GM04503 (cell line): ENCODE measurements at places on chromosomes 7 and 10.

GRCh38 chr7:1014681-1015080, 29.7 kb upstream of the GPR146 start:
- DNase-seq = no peak

DNA sequence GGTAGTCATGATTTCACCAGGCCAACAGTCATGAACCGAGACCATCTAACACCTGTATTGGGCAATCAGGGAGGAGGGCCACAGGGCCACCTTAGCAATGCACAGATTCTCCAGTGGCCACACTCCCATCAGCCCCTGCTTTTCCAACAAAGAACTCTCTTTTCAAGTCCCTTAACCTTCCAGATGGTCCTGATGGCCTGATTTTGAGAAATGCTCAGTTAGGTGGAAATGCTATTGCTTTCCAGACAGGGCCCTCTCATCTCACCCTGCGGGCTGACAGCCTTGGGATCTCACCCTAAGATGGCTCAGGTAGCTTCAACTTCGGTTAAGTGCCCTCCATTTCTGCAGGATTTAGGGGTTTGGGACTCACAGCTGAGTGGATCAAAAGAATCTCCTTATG, 131.9 kb upstream of the PRR15 start:
- no peak for DNase-seq

GRCh38 chr7:98312201-98312600, 30.7 kb downstream of the BRI3 start:
- DNase-seq = no peak

- no peak for DNase-seq
Measured at GRCh38 chr7:154881026-154881425, 121.9 kb downstream of the PAXIP1 start.

GRCh38 chr7:133315332-133316040, 62.6 kb downstream of the EXOC4 start:
- peak; percentile 37 for DNase-seq

- DNase-seq = no peak
Measured at GRCh38 chr10:92014620-92015019, 91.0 kb downstream of the BTAF1 start.

- no peak for DNase-seq
Measured at GRCh38 chr7:18241543-18242231, 214.0 kb upstream of the PRPS1L1 start.

- no peak for DNase-seq
Measured at GRCh38 chr7:99615989-99616358, 772 bp upstream of the ZSCAN25 start.

GRCh38 chr10:5618042-5618441, 48.4 kb downstream of the ASB13 start:
- no peak for DNase-seq

GRCh38 chr10:45058992-45059561, 58.4 kb downstream of the ZNF22 start:
- no peak for DNase-seq

- no peak for DNase-seq
Measured at GRCh38 chr7:43513251-43513650, 69.7 kb upstream of the STK17A start.

GRCh38 chr10:29663718-29664117, 28.9 kb upstream of the SVIL start:
- DNase-seq = no peak

- DNase-seq = no peak
Measured at GRCh38 chr7:88669913-88670312, 89.6 kb upstream of the ZNF804B start.

DNA sequence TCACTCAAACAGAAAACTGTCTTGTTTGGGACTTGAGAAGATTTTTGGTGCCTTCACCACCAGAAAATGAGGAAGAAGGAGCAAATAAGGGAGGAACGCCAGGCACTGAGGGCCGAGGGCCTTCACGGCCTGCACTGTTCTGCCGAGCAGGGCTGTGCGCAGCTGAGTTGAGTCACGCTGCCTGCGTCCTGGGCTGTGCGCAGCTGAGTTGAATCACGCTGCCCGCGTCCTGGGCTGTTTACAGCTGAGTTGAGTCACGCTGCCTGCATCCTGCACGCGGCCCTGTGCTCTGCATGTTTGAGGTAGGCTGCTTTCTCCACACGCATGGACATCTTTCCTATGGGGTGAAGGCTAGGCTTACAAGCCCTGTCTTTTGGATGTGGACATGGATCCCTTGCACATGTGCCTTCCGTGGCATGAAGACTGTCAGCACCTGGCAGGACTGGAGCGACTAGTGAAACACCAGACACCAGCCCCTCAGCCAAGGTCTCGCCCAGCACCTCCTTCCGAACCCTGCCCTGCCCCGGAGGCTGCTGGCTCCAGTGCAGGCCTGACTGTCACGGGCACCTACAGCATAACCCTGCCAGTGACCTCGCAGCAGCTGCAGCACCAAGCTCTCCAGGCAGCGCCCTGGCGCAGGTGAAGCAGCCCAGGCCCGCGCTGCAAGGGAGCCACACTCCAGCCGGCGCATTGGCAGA, 96.7 kb downstream of the HTR5A start:
- DNase-seq = peak; percentile 90

- no peak for DNase-seq
Measured at GRCh38 chr7:12898004-12898403, 210.6 kb downstream of the ARL4A start.

GRCh38 chr10:84412482-84412881, 84.1 kb downstream of the CCSER2 start:
- no peak for DNase-seq

- DNase-seq = no peak
Measured at GRCh38 chr7:158633055-158633956, 45.7 kb upstream of the PTPRN2 start.

DNA sequence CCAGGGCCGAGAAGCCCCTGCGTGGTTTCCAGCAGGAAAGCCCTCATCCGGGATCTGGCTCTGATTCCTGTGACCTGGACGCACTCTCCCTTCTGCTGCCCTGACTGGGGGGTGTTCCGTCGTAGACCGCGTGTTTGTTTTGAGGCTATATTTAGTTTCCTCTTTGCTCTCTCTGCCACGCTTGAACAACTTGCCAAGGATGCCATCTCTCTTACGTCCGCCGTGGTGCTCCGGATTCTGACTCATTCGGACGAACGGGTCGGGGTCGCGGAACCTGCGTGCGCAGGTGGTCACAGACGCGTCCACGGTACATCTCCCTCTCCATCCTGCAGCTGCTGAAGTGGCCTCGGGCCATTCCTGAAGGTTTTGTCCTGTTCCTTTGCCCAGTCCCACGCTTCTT, 10.4 kb upstream of the SORCS3 start:
- no peak for DNase-seq

- no peak for DNase-seq
Measured at GRCh38 chr7:71140264-71140663, 8.3 kb downstream of the GALNT17 start.

GRCh38 chr10:14328881-14329672, 1.6 kb downstream of the FRMD4A start:
- no peak for DNase-seq

DNA sequence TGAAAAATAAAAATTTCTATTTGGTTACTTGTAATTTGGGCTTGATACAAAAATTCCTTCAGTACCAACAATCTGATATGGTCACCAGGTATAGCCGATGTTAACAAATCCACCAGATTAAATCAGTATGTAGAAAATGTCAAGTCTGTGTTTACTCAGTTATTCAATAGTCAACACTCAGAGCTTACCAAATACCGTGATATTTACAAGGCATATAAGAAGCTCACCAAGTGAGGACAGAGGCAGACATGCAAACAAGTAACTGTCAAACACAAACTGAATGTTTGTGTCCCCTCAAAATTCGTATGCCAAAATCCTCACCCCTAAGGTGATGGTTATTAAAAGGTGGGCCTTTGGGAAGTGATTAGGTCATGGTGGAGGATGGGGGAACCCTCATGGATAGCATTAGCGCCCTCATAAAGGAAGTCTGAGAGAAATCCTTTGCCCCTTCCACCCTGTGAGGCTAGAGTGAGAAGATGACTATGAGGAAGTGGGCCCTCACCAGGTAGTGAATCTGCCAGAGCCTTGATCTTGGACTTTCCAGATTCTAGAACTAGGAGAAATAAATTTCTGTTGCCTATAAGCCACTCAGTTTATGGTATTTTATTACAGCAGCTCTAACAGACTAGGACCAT, 63.1 kb downstream of the TES start:
- no peak for DNase-seq

DNA sequence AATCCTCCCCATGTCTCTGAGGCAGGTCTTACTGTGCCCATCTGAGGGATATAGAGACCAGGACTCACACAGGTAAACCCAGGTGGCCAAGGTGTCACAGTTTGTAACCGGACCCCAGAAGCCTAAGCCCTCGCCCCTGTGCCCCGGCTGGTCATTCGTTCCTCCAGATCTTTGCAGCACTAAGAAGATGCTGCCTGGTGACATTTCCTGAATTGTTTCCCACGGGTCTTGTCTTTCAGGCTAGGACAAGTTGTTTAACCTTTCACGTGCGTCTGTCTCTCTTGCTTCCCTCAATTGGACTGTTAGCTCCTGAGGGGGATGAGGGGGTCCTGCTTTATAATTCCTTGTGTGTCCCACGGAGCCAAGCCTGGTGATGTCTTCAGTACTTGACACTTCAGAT, 158.0 kb downstream of the KCNMA1 start:
- no peak for DNase-seq

DNA sequence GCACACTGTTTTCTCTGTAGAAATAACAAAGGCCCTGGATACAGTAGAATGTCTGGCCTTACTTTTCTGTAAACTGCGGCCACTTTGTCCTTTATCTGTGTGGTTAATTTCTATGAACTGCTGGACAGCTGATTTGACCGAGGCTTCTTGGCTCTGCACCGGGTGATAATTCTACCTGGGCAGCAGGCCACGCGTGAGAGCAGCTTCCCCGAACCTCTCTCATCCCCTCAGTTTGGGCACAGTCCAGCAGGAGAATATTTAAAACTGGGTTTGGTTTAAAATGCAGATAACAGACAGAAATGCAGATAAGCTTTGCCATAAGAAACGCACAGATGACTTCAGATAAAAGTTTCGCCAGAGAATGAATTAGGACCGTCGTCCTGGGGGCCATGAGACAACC, 81.0 kb downstream of the CELF2 start:
- no peak for DNase-seq

- no peak for DNase-seq
Measured at GRCh38 chr7:41162612-41163011, 540.3 kb downstream of the INHBA start.

DNA sequence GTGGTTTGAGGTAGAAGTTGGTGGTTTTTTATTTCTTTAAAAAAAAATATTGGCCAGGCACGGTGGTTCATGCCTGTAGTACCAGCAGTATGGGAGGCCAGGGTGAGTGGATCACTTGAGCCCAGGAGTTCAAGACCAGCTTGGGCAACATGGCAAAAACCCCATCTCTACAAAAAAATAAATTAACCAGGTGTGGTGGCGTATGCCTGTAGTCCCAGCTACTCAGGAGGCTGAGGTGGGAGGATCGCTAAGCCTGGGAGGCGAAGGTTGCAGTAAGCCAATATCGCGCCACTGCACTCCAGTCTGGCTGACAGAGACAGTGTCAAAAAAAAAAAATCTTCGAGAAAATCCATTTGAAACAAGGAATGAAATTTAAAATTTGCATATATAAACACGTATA, 1.1 kb downstream of the IL2RA start:
- no peak for DNase-seq

DNA sequence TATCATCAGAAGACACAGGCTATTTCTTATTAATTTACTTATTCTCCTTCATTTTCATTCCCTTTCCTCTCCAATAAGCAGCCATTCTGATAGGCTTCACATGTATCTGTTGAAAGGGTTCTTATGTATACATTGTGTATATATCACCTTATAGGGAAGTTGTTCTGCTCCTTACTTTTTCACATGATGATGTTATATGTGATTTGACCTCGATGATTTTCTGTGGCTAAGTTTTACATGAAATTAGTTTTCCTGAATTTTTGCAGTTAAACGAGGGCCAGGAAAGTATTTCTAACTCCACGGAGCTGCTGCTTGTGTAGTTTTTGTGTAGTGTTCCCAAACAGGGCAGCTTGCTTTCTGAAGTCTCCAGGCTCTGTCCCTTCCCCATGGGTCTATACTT, 84.5 kb downstream of the SH2D4B start:
- no peak for DNase-seq

DNA sequence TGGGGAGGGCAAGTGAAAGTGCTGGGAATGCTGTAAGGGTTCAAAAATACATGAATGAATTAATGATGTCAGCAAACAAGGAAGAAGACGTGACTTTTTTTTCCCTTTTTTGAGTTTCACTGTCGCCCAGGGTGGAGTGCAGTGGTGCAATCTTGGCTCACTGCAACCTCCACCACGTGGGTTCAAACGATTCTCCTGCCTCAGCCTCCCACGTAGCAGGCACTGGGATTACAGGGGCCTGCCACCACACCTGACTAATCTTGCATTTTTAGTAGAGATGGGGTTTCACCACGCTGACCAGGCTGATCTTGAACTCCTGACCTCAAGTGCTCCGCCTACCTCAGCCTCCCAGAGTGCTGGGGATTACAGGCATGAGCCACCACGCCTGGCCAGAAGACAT, 30.0 kb downstream of the DENND10 start:
- DNase-seq = no peak

GRCh38 chr10:21495752-21496342, 29.6 kb downstream of the SKIDA1 start:
- no peak for DNase-seq

GRCh38 chr7:13115157-13115772, 427.8 kb downstream of the ARL4A start:
- no peak for DNase-seq

DNA sequence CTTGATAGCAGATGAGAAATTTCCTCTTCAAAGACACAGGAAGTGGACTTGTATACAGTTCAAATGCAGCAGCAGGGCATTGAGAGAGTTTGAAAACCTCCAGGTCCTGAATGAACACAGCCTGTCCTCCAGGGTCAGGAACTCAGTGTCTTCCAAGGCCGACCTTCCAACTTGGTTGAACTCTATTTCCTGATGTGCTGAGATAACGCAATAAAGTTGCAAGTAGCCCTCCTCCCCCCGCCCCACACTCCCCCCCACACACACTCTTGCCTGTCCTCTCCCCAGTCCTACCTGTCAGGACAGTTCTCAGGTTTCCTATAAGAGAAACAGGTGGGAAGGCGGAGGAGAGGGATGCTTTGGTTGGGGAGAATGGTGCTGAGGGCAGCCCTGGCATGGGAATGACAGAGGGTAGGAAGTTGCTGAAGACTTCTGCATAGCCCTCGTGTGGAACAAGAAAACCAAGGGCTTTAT, 90.0 kb downstream of the CCDC71L start:
- DNase-seq = no peak

DNA sequence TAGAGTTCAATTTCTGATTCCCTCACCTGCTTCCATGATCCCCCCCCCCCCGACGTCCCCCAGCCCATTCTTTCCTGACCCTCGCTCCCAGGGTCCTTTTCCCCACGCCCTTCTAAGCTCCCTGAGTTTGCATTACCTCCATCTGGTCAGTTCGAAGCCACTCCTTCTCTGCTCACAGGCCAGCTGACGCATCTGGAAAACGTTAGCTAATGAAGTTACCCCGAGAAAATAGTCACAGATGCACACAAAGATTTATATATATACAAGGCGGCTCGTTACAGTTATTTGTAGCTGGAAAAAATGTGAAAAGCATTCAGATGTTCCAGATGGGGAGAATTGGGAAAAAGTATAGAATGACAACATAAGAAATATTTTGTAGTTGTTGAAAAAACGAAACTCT, 630.0 kb upstream of the FOXK1 start:
- no peak for DNase-seq
